ENCODE measurements at places on chromosomes 1 and 21.

- DNase-seq = no peak
Measured at GRCh38 chr21:32717851-32718316, 9.9 kb downstream of the SYNJ1 start.

GRCh38 chr1:156283521-156283920 is 604 bp upstream of the TMEM79 start:
- no peak for DNase-seq

- no peak for DNase-seq
Measured at GRCh38 chr1:211639475-211640300, 35.7 kb downstream of the NEK2 start.

GRCh38 chr1:42735056-42735455 is 5.0 kb downstream of the CLDN19 start:
- DNase-seq = no peak

DNA sequence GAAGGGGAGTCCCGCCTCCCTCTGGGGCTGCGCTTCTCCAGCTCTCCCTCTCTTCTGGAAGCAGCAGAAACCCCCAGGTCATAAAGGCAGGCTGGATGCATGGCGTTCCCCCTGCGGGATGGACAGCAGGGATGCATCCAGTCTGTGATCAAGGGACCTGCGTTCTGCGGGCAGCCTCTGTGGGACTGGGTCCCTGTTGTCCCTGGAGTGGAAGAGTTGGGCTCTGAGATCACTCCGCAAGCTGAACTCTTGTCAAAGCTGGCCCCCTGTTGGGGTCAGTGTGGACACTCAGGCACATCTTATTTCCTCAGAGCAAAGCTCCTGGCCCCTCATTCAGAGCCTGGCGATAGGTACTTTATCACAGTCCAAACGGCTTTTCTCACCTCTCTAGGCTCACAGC is 341.2 kb downstream of the PTPRU start:
- no peak for DNase-seq

Measured in Peyer's patch (tissue), 4 donors.